ENCODE measurements at places on chromosomes 3 and 15.

GRCh38 chr3:128432301-128432970, 34.3 kb downstream of the DNAJB8 start:
- DNase-seq = no peak

DNA sequence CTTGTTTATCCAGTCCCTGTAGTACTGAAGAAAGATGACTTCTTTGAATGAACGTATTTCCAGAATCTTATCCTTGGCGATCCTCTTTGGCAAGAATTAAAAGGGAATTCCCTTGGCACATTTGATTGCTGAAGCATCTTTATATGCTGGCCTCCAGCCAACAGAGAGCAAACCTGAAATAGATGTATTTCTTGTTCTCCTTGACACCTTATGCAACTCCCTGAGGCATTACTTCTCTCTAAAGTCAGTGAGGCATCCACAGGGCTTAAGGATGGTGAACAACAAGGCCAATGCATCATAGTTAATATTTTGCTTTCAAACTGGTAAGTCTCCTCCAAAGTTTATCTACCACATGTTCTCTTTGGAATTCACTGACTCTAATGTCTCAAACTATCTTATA, 450.9 kb upstream of the THRB start:
- DNase-seq = no peak

DNA sequence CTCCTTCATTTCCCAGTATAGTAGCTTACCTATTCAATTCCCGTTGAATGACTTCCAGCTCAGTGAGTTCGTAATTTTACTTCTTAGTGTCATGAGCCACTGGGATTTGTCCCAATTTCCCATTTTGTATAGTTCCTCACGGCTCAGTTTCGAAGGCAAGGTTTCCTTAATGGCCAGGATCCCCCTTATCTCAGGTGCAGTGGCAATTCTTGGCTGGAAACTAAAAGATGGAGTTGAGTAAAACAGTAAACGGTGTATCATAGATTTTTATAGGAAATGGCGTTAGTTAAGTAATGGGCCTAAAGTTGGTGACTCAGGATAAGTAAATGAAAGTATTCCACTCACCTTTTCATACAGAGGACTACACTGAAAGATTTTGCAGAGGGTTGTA, 522 bp upstream of the LMLN start:
- DNase-seq = no peak

DNA sequence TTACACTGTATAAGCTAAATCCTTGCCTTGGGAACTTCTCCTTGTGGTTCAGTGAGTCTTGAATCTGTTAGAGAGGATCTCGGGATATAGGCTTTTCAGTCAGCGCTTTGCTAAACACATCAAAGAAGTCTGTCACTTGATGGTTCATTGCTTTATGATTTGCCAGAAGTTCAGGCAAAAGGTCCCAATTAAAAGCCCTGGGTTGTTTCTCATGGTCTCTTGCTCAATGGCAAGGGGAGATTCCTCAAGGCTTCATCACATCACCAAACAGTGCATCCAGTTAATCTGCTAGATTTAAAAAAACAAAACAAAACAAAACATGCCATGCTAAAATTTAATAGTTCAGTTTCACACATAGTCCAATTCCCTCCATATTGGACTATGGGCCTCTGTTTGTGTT, 114.8 kb downstream of the FILIP1L start:
- peak; percentile 26 for DNase-seq

GRCh38 chr3:184008161-184008560, 9.5 kb downstream of the ABCC5 start:
- no peak for DNase-seq

DNA sequence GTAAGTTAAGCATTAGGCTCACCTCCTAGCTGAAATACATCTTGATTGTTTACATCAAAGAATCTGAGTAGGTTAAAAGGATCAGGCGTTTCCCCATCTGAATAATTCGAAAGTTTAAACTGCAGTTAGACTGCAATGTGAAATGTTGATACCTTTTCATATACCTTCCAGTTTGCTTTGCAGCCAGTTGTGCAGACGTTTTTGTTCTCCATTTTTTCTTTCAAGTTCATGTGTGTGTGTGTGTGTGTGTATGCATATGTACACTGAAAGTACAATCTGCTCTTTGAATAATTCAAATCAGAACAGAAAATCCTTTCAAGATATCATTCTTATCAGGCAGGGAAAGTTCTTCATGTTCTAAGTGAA, 2.9 kb downstream of the ITPR1 start:
- no peak for DNase-seq
